ENCODE measurements at places on chromosomes 4 and X.

- no peak for DNase-seq
Observed at GRCh38 chrX:101483705-101484104, 1.6 kb upstream of the ARMCX4 start.

DNA sequence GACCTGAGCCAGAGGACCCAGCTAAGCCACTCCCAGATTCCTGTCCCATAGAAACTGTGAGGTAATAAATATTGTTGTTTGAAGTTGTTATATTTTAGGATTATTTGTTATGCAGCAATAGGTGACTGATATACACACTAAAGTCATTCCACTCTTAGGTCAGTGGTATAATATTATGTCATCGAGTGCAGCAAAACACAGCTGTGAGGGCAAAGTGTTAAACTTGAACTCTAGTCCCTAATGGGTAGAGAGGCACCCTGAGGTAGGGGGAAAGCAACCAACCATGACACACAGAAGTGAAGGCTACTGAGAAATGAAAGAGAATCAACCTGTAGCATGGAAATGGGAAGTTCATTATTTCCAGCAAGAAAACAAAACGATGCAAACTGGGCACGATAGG lies 66.6 kb downstream of the ATXN3L start:
- no peak for DNase-seq

DNA sequence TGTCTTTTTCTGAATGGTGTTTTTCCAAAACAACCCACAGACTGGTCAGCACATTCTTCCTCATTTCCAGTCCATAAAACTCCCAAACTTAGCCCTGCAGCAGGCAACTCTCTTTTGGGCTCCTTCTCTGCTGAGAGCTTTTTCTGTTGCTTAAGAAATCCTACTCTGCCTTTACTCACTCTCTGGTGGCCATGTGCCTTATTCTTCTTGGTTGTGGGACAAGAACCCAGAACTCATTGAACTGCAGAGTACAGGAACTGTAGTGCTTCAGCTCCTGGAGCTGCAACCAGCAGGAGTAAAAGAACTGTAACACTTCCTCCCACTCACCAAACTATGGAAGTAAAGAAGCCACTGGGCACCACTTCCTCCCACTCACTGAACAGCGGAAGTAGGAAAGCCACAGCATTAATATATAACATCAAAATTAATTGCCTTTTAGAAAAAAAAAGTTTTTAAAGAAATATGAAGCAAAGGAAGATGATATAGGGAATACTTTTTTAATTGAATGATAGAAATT lies 864.1 kb upstream of the PCDH10 start:
- no peak for DNase-seq

- no peak for DNase-seq
Observed at GRCh38 chr4:127307996-127308395, 324.8 kb upstream of the INTU start.

DNA sequence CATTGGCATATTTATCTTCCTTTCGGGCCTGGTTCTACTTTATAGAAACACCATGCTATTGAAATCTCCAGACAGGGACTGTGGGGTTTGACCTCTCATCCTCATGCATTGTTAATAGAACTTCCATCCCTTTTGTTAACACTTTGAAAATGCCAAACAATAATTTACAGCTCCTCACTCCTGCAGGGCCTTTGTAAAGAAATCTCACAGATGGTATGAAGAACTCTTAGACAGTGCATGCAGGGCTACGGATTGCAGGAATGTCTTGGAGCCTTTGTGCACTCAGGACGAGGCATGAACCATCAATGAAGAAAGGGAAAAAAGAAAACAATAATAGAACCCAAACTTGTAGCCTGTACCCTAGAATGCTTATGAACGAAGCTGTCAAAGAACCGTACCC lies 92.8 kb upstream of the TMEM47 start:
- no peak for DNase-seq

Measured in NCI-H1417 (cell line).